ENCODE measurements at places on chromosomes 5 and 9.

DNA sequence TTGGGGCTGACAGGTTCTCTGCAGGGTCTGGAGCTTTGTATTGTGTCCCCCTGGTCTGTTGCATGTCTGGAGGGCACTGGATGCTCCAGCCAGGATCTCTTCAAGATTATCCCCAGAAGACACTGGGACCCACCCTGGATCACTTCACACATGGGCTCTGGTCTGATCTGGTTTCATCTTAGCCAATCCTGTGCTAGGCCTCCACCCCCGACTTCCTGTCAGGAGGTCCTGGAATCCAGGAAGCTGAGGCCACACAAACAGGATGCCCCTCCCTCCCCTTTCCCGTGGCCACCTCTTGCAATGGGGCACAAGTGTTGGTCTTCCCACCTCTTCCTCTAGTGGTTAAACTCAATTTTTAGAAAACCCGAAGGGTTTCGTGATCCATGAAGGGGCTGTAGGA, 242.6 kb upstream of the MVB12B start:
- no peak for DNase-seq

GRCh38 chr9:137480686-137481683, 21.9 kb upstream of the NSMF start:
- no peak for DNase-seq

GRCh38 chr5:115542651-115543364, 1.8 kb downstream of the FEM1C start:
- DNase-seq: no peak

DNA sequence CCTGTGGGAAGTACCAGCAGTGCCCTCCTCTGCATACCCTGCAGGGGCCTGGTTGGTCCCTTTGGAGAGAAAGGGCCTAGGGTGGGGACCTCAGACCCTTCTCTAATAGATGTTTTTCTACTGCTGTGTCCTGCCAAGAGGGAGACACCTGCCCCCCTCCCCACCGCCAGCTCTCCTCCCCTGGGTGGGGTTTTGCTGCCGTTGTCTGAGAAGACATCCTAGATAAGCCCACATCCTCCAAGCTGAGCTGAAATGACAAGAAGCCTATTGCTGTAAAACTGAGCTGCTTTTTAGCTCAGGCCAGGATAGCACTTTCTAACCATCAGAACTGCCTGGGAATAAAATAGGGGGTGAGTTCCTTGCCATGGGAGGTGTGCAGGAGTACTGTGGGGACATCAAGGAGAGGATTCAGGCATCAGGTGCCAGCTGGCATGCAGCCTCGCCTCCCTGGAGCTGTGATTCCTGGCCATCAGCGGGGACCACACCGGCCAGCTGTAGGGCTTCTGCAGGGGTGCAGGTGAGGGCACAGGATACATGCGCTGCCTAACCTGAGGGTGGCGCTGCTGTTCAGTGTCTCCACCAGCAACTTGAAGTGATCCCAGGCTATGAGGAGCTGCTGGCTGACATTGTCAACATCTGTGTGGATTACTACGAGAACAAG, 37.9 kb downstream of the CYFIP2 start:
- no peak for DNase-seq

DNA sequence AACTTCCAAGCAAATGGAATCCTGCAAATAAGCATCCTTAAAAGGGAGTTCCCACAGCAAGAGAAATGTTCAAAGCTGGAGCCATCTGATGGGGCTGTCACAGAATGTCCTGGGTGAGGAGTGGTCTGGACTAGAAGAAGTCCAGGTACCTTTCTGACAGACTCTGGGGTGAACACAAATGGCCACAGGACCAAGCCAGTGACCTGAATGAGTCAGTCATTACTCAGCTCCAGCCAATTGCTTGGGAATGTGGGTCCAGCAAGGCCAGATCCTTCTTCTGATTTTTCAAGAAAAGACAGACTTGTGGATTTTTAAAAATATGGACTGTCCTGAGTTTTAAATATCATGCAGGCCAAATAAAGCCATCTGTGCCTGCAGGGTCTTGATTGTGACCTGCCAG, 30.1 kb downstream of the GALNT10 start:
- DNase-seq: no peak

DNA sequence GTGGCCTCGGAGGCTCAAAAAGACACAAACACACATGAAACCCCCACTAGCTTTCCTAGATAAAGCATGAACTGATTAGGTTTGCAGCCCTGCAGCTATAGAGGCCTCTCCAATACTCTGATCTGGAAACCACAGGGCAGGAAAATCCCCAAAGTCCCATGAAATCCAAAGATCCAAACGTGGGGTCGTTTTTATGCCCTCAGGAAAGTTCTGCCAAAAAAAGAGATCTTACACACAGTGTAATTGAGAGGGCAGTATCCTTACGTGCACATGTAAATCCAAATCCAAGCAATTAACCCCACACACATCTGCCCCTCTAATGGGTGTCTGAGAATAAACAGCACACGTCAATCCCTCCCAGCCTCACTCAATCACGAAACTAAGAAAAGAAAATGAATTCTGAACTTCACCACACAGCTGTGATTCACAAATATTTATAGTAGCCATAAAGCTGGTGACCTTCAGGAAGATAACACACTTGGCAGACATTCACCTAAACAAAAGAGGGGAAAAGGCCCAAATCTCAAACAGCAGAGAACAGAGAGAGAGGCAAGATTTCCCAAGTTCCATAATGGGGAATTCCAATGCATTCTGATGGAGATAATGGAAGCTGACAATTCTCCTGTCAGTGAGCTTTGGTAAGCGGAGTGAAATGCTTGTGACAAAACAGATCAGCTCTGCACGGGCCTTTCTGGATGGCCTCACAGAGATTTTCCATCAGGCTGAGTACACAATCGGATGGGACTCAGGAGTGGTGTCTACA, 114.2 kb downstream of the SEMA5A start:
- no peak for DNase-seq

- peak; percentile 89 for DNase-seq
Measured at GRCh38 chr5:55232985-55233928, at the start of gene CCNO. CCNO (minus strand) TSS chr5:55233608; CDS start chr5:55233523, 85 bp downstream.

- DNase-seq: no peak
Measured at GRCh38 chr9:26813247-26813646, 79.4 kb downstream of the CAAP1 start.

- DNase-seq: no peak
Measured at GRCh38 chr9:83209188-83209731, 146.3 kb upstream of the RASEF start.

DNA sequence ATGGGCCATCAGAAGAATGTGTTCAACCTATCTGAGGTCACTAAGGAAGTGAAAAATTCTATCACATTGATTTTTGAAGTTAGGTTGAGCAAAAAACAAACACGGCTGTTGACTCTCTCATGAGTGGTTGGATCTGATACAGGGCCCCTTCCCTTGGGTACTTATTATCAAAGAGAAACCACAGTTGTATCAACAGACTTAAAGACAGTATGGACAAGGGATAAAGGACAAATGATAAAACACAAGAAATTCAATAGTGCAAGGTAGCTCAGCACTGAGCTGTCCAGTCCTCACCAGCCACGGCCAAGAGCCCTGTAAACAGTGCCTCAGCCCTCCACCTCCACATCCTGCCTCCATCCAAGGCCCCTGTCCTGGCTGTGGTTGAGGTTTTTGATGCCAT, 86.9 kb downstream of the UBE2QL1 start:
- no peak for DNase-seq

GRCh38 chr5:59661954-59662615, 231.4 kb downstream of the PDE4D start:
- DNase-seq: peak; percentile 60

GRCh38 chr9:15276328-15276938, 30.6 kb downstream of the TTC39B start:
- peak; percentile 31 for DNase-seq

GRCh38 chr9:94449486-94449885, 105.4 kb upstream of the PCAT7 start:
- DNase-seq: no peak

DNA sequence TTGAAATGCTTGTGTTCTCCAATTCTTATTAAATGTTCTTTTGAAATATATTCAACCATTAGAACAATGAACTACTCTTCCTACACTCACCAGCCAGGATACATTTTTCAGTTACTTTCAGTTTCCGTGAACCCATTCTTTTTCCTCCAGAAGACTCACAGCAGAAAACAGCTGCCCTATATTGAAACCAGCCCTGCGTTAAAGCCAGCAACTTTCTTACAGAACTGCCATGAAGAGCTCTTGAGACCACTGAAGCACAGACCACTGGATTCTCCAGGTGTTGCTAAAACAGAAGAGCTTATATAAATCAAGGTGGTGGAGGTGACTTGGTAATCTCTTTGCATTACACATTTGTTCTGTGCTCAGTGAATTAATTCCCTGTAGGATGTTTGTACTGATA, 365.9 kb upstream of the C9orf72 start:
- no peak for DNase-seq

DNA sequence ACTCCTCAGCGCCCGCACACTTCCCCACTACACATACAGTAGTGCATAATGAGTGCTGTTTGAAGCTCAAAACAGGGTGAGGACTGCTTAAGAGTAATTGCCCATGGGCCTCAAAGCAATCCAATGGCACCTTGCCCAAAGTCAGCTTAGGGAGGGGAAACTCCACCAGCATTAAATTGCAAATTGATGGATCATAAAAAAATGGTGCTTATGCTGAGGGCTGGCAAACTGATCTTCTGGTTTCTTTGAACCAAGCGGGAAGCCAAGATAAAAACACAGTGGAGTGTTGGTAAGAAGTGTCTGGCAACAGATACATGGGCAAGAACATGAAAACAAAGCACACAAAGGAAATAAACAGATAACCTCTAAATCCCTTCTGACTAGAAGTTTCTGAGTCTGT, 28.0 kb downstream of the TLE1 start:
- DNase-seq: no peak
